Activated CD8-positive, alpha-beta memory T cell treated with anti-CD3 and anti-CD28 coated beads for 1 hour (primary cell): ENCODE measurements at places on chromosomes 13 and 19.

GRCh38 chr13:35389535-35389934, 87.0 kb downstream of the MAB21L1 start:
- no peak for DNase-seq

DNA sequence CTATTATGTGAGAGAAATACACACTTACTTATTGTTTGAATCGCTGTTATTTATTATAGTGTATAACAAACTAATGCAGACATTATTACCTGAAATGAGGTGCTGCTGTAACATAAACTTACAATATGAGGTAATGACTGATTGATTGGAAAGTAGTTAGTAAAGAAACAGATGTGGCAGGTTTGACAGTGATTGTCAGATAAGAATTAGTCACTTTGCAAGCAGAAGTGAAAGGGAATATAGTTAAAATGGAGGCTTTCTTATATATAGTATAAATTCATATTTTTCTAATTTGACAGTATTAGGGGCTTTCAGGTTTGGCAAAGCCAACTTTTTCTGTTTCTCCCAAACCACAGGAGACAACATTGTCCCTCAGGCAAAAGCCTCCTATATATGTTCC, 20.6 kb downstream of the MIR17HG start:
- DNase-seq = no peak

DNA sequence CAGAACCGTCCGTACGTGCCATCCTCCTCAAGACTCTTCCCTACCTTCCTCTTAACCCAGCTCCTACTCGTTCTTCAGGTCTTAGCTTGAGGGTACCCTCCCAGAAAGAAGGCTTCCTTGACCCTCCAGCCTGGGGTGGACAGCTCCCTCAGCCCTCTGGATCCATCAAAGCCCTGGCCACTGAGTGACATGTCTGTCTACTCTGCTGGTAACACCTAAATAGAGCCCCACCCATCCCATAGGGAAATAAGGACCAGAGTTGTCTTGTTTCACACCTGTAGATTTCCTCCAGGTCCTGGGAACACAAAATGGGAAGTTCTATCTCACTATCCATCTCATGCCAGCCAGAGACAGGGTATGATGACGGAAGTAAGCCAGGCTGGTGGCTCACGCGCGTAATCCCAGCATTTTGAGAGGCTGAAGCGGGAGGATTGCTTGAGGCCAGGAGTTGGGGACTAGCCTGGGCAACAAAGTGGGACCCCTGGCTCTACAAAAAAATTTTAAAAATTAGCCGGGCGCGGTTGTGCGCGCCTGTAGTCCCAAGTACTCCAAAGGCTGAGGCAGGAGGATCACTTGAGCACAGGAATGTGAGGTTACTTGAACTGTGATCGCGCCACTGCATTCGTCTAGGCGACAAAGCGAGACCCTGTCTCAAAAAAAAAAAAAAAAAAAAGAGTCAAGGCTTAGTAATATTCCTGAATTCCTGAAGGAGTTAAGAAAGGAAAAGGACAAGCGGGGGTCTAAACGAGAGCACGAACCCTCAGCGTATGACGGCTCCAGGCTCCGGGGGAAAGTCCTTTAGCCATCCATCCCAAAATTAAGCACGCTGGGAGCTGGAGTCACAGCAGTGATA, 566 bp upstream of the CCDC97 start:
- no peak for DNase-seq

- no peak for DNase-seq
Observed at GRCh38 chr13:93283255-93283654, 56.6 kb downstream of the GPC6 start.

DNA sequence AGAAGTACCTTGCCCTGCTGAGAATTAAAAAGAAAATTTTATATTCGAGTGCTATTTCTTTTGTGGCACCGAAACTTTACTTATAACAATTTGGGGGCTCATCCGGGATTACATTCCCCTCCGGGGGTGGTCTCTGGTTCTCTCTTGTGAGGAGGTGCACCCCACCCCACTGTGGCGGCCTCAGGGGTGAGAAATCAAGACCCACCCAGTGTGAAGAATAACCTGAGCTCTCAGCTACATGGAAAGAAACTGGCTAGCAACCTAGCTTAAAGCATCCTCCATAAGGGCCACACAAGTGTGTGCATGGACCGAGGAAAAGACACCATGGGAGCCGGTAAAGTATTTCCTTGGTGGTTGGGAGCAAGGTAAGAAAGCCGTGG, 50.9 kb upstream of the ANKRD10 start:
- no peak for DNase-seq
